Trophoblast cell (in vitro differentiated cells and primary cell): ENCODE measurements at places on chromosomes 3 and 15.
A peak's percentile ranks its signal among the peaks of the same experiment; 100 is the strongest.

- DNase-seq = no peak
These were observed 13.1 kb downstream of the ROBO2 start for GRCh38 chr3:77052733-77053670.

GRCh38 chr3:100600181-100601042, 9.0 kb upstream of the ADGRG7 start:
- DNase-seq = no peak

DNA sequence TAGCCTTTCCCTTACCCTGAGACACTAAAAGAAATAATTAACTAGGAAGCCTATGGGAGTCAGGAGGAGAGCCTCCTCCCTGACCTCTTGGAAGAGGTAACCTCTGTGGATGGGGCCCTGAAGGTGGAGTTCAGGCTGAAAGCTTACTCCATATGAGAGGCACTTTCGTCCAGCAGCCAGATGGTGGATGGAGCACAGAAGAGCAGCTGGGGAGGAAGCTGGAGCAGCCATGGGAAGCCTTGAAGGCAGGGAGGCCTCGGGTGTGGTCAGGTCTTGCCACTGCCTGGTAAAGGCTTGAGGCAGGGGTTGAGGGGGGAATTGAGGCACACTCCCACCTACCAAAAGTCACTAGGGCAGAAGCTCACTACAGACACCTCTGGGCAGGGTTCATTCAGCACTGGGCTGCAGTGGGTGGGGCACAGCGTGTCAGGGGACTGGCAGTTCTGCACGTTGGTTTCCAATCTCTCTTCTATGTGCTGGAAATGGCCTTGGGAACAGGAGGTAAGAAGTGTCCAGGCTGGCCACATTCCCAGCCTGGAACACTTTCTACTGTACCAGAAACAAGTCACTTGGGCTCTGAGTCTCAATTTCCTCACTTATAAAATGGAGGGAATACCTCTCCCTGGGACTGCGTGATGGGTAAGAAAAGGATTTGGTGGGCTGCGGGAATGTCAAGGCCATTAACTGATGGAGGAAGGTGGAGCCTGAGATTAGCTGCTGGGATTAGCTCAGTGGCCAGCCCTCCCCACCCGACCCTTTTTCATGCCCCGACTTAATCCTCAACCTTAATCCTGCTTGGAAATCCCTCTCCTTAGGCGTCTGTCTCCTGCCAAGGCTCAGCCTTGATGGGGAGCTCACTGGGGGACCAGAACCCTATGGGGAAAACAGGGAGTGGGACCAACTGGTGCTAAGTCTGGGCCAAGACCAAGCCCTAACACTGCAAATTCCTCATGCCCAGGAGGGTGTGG, 5.4 kb downstream of the PCBP4 start:
- DNase-seq = no peak

DNA sequence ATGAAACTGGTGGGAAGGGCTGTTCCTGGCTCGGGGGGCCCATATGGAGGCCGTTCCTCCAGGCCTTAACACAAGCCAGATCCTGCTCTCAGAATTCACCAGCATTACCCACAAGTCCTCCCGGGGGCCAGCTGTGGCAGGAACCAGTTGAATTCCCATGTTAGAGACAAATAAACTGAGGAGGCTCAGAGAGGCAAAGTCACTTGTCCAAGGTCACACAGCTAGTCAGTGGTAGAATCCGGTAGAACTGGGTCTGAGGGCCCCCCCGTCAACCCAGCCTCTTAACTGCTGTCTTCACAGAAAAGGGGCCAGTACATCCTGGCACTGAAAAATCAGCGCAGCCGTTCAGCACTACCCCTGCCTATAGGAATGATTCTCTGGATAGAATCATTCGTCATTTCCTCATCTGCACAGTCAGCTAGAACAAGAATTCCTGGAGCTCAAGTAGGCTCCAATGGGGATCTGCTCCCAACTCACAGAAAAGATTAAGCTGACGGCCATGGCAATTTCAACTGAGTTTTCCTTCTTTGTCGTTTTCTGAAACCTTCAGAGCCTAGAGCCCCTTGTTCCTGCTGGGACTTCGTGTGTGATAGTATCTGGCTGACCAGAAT, 12.2 kb upstream of the TSEN2 start:
- DNase-seq = peak; percentile 60

DNA sequence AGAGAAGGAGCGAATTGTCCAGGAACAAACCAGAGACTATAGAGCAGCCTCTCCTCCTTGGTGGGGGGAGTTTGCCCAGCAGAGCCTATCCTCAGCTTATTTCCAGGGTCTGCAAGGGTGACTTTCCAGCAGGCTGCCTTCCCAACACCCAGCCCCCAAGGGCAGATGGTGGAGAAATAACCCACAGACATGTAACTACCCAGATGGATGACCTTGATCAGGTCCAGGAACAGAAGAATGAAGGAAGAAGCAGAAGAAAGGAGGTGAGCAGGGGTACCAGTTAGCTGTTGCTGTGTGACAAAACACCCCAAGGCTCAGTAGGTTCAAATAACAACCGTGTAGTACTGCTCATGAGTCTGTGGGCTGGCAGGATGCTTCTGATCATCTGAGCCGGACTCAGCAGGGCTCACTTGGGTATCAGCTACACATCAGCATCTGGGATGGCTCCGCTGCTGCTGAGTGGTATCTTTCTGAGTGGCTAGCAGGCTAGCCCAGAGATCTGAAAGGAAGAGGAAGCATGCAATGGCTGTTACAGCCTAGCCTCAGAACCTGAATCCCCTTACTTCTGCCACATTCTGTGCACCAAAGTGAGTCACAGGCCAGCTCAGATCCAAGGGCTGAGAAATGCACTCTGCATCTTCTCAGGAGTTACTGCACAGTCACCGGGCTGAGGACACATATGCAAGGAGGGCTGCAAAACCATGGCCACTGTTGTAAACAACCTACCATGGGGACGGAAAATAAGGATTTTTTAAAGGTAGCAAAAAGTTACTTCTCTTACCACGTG, 22.2 kb upstream of the TXNRD3 start:
- no peak for DNase-seq

DNA sequence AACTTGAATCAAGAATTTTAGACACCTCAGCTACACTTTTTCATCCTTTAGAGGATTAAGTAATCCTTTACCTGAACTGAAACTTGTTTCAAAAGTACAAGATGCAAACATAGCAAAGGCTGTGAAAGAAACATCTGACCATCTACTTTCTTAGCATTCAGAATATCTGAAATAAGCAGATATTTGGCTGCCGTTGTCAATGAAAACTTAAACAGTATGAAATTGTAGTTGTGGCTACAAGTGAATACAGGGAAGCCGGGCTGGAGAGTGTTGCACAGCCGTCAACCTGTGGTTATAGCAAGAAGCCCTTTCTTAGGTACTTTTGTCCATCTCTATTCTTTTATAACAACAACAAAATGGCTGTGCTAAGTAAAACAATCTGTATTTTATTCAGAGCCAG, 6.9 kb upstream of the CX3CR1 start:
- no peak for DNase-seq

GRCh38 chr3:174347474-174348138, 511.5 kb upstream of the NAALADL2 start:
- DNase-seq = no peak

DNA sequence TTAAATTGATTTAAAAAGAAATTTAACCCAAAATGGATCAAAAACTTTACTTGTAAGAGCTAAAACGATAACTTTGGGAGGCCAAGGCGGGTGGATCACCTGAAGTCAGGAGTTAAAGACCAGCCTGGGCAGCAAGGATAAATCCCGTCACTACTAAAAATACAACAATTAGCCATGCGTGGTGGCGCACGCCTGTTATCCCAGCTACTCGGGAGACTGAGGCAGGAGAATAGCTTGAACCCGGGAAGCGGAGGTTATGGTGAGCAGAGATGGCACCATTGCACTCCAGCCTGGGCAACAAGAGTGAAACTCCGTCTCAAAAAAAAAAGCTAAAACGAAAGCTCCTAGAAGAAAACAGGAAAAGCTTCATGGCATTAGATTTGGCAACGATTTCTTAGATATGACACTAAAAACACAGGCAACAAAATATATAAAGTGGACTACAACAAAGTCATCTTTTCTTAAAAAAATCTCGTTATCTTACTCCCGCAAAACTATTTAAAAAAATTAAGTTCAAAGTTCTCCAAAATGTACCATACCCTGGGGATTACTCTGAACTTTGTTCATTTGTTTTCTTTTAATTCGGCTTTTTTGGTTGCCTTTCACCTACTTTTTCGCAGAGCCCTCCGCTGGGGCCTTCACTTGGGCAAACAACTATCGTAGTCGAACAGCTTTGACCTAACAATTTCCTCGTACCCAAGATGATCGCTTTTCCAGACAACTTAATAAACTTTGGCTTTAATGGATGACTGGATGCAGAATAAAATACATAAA, 2.9 kb downstream of the HDDC3 start:
- DNase-seq = no peak

DNA sequence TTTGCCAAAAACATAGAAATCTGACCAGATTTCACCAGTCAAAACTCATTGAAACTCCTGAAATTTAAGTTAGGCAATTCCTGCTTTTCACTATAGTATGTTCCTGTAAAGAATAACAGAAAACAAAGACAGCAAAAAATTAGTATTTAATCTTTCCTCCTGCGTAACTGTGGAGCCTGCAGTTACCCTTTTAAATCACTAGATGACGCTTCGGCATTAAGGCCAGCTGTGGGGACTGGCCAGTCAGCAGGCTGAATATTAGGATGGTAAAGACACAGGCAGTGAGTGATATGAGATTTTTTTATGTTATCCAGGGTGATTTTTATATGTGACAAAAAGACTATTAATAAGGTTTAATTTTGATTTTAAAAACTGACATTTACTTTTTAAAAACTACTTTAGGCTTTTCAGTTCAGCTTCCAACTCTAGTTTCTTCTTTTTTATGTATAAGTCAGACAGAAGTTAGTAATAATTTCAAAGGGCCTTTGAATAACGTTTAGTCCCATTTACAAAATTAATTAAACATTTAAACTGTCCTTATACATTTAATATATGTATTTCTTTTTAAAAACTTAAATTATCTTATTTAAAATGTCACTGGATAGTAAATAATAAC, 165.1 kb downstream of the PPM1L start:
- DNase-seq = peak; percentile 65

DNA sequence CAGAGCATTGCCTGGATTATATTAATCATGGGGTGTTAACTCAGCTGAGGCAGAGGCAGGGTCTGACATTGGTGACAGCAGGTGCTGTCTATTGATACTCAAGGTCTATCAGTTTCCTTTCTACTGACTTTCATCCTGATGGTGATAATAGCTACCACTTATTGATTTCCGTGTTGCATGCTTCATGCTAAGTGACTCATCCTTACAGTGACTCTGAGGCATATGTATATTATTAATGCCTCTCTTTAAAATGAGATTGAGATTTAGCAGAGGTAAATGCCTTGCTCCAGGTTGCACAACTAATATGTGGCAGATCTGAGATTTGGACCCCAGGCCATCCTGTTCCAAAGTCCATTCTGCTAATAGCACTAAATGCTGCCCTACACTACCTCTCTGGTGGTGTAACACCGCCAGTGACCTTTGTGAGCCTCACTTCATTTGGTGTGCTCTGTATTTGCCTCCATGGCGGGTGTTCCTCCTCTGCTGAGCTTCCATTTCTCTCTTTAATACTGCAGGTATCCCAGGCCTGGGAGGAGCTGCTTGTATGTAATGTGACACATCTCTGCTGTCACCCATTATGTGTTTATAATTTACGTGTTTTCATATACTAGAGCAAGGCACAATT, 50.4 kb downstream of the GPR171 start:
- DNase-seq = no peak
